HCT116 (cell line): ENCODE measurements at places on chromosomes 13 and 19. TPM values are rescaled to one million over a fixed set of nuclear protein-coding genes. Genes with fewer than 3 reads are reported as not detected.

F10 gene
- 4.0 TPM for total RNA-seq

CHMP2A gene
- 125 TPM for total RNA-seq

ZNF470 gene
- not detected for total RNA-seq

FAM216B gene
- total RNA-seq = not detected

FXYD7 gene
- 0.71 TPM for total RNA-seq

ONECUT3 gene
- total RNA-seq = 22.1 TPM

GRIN2D gene
- total RNA-seq = 26.2 TPM

SIGLEC8 gene
- total RNA-seq = not detected

WBP4 gene
- total RNA-seq = 14.5 TPM

ICAM5 gene
- total RNA-seq = 53.9 TPM

CEACAM6 gene
- 0.59 TPM for total RNA-seq

OR7G2 gene
- not detected for total RNA-seq

CERS4 gene
- 26.0 TPM for total RNA-seq

ELL gene
- 22.9 TPM for total RNA-seq

ZNF549 gene
- not detected for total RNA-seq

NCR1 gene
- total RNA-seq = not detected

RFPL4A gene
- not detected for total RNA-seq

FGF14 gene
- total RNA-seq = not detected

NKG7 gene
- not detected for total RNA-seq

CADM4 gene
- total RNA-seq = 28.7 TPM

CCDC9 gene
- total RNA-seq = 40.6 TPM

TRAPPC6A gene
- total RNA-seq = 26.9 TPM

SIGLEC5 gene
- not detected for total RNA-seq

ZFP14 gene
- total RNA-seq = 2.8 TPM
